Fibroblast of the aortic adventitia (primary cell): ENCODE measurements at places on chromosomes 2 and 18. TPM values are rescaled to one million over a fixed set of nuclear protein-coding genes. Genes with fewer than 3 reads are reported as not detected.

Gene DNER
- total RNA-seq: 0.72 TPM in 1 of 2 replicates, not detected in the other

DNA sequence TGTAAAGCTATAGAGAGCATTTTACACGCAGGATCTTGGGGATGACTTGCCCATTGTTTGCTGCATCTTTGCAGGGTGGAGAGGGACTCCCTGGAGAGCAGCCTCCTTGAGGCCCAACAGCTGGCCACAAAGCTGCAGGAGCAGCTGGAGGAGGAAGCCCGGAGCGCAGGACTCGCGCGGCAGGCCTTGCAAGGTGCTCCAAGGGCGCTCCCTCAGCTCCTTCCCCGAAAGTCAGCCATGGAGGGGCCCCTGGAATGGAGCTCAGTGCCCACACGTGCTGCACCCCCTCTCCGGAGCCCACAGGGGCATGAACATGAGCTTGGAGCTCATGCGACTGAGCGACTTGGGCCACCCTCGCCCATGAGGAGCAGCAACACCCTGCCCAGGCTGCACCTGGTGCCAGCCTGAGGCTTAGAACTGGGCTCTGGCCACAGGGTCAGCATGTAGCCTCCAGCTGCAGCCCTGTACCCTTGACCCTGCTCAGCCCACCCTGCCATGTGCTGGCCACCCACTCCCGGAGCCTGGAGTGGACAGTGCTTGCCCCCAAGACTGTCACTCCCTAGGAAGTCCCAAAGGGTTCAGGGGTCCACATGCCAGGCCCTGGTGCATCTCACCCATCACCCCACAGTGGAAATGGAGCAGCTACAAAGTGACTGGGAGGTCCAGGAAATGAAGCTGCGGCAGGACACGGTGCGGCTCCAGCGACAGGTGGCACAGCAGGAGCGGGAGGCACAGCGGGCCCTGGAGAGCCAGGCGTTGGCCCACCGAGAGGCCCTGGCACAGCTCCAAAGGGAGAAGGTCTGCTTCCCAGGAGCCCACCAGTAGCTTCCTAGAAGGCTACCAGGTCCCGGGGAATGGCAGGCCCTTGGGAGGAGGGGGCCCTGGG, 43.0 kb downstream of the CROCC2 start:
- no peak for DNase-seq

DNA sequence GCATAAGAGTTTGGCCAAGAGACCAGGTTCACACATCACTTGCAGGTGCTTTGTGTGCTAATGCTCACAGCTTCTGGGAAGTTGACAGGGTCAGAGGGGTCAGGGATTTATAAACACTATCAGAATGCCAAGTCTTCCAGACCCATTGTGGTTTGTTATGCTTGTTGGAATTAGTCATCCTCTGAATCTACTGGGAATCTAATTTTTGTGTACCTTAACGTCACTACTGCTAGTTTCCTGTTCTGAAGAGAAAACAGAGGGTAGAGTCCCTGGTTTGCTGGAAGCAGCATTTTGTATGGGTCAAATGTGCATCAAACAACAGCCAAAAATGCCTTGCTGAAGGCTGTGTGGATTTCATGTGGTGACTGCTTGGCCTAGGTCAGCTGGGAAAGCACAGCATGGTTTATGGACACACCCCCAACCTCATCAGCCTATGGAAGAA, 33.3 kb downstream of the ANTXR1 start:
- DNase-seq: peak; percentile 77

Gene SERPINB3
- total RNA-seq: not detected in 2 replicates

- DNase-seq: no peak
Observed at GRCh38 chr18:13564579-13564978, 161.8 kb downstream of the FAM210A start.

Gene REG3A
- total RNA-seq: not detected in 2 replicates

DNA sequence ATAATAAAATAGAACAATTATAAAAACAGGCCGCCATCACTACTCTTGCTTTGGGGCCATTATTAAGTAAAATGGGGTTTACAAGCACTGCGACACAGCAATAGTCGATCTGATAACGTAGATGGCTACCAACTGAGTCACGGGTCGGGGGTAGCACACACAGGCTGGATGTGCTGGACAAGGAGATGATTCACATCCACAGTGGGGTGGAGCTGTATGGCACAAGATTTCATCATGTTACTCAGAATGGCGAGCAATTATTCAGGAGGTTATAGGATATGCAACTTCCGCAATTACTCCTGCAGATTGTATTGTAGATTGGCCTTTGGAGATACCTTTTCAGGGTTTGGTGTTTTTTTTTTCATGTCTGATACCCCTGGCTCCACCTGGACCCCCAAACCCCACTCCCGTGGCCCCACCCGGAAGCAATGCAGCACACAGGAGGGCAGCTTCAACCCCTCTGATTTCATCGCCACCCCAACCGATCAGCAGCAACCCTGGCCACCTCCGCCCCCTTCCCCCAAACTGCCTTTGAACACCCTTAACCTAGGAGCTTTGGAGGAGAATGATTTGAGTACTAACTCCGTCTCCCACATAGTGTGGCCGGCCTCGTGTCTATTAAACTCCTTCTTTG, 21.4 kb upstream of the MLPH start:
- peak; percentile 97 for DNase-seq

Gene FAM124B
- under 0.01 and 1.2 TPM in 2 replicates for total RNA-seq

DNA sequence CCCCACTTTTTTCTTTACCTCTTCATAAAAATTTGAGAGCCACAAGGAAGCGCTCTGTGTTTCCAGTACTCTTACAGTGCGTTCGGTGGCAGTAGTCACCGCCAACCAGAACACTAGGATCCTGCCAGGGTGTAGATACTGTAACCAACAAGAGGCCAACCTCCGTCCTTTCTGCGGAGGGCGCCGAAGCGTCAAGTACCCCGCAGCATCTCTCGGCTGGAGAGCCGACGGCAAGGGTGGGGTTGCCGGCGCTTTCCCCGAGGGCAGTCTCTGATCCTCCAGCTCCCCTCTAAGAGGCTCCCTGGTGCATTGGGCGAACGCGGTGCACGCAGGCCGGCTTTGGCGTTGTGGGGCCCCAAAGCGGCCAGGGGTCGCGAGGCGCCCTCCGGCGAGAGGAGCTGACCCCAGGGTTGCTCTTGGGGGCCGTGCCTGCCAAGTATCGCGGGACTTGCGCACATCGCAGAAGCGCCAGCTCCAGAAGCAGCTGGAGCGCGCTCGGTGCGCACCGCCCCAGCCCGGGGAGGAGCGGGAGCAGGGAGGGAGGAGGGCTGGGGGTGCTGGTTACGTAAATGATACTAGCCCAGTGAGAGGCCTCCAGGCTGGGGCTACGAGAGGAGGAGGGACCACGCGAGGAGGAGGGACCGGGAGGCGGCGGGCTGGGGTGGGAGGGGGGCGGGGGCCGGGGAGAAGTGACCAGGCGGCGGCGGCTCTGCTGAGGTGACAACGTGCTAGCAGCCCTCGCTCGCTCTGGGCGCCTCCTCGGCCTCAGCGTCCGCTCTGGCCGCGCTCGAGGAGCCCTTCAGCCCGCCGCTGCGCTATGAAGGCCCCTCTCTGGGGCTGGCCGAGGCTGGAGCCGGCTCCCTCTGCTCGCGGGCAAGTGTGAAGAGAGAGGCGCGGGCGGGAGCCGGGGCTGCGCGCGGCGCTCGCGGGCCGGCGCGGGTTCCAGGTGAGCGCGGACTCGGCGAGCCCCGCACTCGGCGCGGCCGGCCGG, at the start of gene GALNT13:
Gene GALNT13 (plus strand): TSS at position 692 of the 991 bp plus-strand sequence.
- DNase-seq: no peak

DNA sequence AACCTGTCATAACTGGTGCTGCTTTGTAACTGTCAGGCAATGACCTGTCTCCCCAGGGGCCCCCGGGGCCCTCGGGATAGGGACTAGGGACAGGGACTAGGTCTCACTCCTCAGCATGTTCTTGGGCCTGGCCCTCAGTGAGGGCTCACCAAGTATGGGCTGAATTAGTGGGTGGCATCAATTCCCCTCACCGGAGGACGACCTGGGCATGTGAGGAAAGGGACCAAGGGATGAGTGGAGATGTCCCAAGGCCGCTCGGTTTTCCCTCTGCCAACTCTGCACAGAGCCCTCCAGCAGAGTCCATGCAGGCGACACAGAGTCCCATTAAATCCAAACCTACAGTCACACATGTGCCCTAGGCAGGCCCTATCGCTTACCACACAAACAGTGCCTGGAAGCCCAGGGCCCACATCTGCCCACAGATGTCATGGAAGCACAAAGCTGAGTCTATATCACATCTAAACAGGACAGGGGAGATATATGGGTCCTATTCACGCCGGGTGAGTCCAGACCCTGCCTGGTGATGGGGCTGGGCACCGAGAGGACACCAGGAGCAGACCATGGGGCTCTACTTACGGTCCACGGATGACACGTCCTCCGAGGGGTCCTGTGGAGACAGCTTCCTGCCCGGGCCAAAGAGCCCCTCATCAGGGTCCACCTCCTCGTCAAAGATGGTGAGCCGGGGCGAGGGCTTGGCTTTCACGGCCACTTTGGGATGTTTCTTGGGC, 26.6 kb downstream of the HS1BP3 start:
- no peak for DNase-seq

- no peak for DNase-seq
Observed at GRCh38 chr2:200272320-200272719, 34.2 kb upstream of the SPATS2L start.

- DNase-seq: peak; percentile 78
Observed at GRCh38 chr2:238868067-238868524, 20.2 kb downstream of the TWIST2 start.

DNA sequence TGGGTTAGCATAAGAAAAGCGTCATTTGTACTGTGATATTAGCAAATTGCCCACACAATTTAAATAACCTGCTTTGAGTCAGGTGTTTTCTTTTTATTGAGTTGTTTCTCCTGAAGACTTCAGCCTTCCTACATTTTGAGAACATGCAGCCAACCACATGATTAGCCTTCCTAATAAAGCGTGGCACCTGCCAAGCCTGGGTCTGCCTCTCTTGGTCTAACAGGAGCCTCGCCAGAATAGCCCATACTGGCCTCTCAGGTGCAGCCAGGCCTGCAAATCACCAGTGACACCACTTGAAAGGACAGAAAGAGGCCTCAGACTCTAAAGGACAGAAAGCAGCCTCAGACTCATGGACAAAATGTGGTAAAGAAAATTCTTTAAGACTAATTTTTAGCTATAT, 653.8 kb downstream of the BCL11A start:
- no peak for DNase-seq

Gene RAB6C
- total RNA-seq: not detected in 2 replicates

DNA sequence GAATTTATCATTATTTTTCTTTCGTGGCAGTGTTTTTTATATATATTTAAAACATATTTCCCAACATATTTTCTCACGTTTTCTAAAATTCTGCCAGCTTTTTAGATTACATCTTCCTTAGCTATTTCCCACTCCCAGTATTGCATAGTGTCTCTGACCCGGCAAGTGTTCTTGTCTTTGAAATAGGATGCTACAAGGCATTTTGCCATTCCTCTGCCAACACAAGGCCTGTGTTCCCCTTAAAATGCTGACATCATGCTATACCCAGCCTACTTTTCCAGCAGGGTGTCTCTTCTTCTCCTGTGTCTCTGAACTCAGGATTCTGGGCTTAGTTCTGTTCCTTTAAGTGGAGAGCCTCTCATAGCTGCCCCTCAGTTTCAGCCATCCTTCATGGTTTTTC, 115.2 kb downstream of the DIS3L2 start:
- DNase-seq: no peak

Gene SERPINB11
- not detected in 2 replicates for total RNA-seq

Gene ATOH8
- total RNA-seq: 17.0 and 22.0 TPM in 2 replicates

Gene CBLN2
- total RNA-seq: 0.27 and 0.33 TPM in 2 replicates

DNA sequence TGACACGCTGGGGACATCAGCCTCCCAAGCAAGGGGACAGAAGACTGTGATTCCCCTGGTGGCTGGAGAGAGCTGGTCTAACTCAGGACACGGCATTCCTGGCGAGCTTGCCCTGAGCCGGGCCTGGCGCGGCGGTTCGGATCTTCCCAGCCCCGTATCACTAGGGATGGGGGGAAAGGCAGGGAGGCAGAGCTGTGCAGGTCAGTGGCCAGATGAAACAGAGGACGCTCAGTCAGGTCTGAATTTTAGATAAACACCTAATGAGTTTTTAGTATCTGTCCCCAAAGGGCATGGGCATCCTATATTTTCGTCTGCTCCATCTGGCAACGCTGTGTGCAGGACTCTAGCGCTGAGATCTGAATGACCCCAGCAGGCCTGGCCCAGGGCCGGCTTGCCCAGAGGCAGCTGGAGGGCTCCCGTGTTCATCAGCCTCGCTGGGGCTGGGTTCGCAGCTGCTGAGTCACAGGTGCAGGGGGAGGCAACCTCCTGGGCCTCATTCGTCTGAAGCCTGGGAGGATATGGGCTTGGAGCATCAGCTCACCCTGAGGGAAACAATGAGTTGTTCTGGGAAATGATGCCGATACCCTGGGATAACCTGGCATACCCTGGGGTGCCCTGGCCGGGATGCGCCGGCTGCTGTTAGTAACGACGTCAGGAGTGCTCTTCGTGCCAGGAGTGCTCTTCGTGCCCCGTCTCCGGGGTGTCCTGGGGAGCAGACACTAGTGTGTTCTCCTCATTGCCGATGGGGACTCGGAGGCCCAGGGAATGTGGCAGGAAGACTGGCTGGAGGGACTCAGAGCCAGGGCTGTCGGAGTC, 48.1 kb upstream of the HPCAL1 start:
- no peak for DNase-seq

DNA sequence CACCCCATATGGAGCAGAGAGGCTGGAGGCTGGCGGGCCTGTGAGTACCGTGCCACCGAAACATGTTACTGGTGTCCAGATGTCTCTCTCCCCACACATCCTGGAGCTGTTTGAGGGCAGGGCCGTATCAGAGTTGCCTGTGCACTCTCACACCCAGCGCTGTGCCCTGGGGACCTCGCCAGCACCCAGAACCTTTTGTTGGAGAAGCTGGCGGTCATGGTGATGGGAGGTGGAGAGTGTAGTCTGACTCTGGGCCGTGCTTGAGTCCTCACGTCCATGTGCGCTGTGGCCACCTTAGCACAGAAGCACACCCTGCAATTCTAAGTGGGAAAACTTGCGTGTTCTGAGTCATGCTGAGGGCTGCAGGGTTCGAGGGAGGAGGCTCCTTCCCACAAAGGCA, 259.2 kb downstream of the NDUFA10 start:
- no peak for DNase-seq

DNA sequence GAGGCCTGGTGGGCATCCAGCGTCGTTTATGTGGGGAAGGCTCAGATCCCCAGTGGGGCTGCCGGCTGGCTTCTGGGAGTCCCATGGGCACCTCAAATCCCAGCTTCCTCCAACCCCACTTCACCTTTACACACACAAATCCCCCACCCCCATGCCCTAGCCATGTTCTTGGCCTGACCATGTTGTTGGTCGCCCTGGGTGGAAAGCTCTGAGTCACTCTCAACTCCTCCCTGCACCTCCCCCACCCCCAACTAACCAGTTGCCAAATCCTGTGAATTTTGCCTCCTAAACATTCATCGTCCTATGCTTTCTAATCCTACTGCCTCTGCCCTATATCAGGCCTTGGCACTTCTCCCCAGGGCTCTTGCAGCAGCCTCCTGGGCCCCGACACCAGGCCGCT, 6.4 kb downstream of the TNS1 start:
- DNase-seq: peak; percentile 93

DNA sequence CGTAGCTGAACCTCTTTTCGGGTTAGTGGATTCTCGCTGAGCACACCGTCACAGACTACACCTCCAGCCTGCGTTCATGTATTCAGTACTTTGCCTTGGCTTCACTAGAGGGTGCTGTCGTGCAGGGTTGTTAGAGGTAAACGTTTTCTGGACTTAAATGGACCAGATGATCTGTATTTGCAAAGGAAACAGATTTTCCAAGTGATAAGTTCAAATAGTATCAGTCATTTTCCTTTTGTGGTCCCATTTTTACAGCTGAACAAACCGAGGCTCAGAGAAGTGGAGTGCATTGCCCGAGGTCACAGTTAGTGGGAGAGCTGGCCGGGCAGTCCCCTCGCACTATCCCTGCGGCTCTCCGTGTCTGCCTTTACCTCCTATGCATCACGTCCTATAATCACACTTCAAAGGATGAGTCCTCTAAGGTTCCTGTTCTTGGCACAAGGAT, 125.9 kb downstream of the MAP4K4 start:
- peak; percentile 72 for DNase-seq

Gene C1QL2
- total RNA-seq: not detected in 2 replicates

Gene NLRC4
- not detected in 2 replicates for total RNA-seq

Gene POLE4
- total RNA-seq: 27.4 and 44.3 TPM in 2 replicates
